ENCODE measurements at places on chromosomes 5 and 9.

DNA sequence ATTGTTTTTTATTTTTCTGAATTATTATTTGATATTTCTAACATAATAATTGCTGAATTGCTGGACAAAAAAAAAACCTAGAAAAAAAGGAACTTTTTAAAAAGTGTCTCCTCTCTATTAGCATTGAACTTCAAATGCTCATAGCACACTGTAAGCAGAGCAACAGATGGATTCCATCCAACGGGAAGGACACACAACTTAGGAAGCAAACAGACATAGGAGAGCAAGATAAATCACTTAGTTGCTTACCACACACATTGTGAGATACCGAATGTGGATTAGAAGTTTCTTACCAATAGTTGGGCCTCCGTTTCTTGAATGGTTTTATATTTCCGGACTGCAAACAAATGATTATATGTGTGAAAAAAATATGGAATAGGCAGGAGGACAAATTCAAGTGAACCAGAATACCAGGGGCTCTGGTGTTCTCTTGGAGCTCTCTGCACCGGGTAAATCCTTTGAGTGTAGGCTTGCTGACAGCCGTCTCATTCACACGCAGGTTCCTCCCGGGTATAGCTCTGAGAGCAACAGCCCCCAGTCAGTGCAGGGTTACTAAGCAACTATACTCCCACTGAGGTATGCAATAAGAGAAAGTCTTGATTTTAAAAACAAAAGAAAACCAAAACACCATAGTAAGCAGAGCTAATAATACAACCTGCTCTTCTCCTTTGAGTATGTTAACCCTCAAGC lies 217.6 kb downstream of the TMEM167A start:
- no peak for DNase-seq

GRCh38 chr5:15388866-15389265 lies 111.1 kb upstream of the FBXL7 start:
- DNase-seq, result no peak

DNA sequence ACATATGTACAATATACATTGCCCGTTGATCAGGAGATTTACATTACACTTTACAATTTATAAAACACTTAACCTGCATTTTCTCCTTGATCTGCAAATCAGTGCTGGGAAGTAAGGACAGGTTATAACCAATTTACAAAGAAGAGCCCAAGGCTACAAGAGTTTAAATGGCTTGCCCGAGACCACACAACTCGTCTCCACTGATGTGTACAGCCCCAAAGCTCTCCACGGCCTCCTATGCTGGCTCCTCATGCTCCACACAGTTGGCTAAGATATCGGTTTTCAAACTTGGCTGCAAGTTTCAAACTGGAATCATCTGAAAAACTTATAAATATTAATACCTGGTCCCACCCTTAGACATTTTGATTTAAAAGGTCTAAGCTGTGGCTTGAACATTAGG lies 10.3 kb downstream of the ACTL7B start:
- no peak for DNase-seq

- peak; percentile 40 for DNase-seq
Measured at GRCh38 chr9:88746743-88747398, 211.9 kb downstream of the NXNL2 start.

GRCh38 chr9:99121604-99122003 lies 16.7 kb downstream of the TGFBR1 start:
- DNase-seq, result no peak

DNA sequence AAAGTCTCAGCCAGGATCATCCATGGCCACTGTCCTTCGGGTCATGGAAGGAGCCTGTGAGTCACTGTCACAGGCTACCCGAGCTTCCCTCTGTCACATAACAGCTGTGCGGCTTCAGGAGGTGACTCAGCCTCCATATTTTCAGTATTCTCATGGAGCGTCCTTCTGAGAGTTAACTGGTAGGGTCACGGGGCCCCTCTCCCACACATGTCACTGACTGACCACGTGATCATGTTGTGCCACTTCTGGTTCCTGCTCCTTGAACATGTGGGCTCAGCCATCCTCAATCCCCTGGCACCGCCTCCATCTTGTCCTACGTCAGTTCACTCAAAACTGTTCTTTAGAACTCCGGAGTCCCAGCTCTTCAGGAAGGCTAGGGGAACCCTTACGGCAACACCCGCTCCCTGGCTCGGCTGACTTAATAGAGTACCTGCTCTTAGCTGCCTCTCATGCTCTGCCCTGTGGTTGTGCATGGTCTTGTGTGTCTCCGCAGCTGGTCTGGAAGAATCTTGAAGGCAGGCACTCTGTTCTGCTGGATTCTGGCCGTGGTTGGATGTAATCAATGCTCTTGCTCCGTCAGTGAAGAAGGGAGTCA lies 182.8 kb downstream of the ICE1 start:
- no peak for DNase-seq

- no peak for DNase-seq
Measured at GRCh38 chr5:93246090-93246855, 334.7 kb downstream of the NR2F1-AS1 start.
